ENCODE measurements at places on chromosomes 5 and 9. TPM values are rescaled to one million over a fixed set of nuclear protein-coding genes. Genes with fewer than 3 reads are reported as not detected.

- no peak for DNase-seq
Measured at GRCh38 chr5:149447373-149448367, 68.6 kb upstream of the IL17B start.

DNA sequence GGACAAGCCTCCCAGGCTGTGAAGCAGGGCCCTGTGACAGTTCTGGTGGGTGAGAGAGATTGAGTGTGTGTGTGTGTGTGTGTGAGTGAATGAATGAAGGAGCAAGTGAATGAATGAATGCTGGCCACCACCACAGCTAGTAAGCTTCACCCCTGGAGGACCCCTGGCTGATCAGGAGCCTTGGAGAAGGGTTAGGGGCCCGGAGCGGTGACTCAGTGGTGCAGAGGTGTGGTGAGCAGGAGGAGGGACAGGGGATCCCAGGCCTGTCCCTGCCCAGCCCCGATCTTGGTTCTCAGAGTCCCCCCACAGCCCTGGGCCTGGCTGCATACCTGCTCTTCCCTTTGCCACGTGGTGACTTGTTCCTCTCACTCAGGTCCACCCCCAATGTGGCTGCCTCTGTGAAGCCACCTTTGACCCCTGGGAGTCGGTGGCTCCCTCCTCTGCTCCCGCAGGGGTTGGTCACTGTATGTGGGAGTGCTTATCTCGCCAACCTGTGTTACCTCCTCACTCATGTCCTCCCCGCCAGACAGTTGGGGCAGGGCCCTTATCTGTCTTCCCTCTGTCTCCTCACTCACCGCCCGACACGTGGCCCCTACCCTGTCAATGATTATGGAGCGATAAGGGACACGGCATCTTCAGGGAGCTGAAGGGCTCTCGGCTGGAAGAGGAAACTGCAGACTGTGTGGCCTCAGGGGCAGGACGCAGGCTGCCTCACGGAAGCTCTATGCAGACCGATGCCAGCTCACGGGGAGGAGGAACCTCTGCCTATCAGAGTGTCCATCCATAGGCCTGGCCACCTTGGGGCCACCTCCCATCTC is 99.9 kb upstream of the PITX1 start:
- DNase-seq: no peak

- DNase-seq: no peak
Measured at GRCh38 chr9:78131969-78132700, 100.5 kb upstream of the GNAQ start.

DNA sequence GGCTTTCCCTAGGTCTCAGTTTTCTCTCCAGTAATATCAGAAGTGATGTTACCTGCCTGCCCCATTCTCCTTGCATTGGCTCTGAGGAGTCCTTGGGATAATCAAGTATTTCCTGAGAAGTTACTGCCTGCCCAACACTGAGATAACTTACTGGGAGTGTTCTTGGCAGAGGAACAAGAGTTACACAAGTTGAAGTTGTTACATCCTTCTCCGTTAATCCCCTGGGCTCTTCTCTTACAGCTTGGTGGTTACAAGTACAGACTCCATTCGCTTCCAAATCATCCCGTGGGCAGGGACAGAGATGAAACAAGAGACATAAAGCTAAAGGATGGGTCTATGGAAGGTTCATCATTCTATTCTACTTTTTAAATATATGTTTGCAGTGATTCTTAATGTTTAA is 74.1 kb upstream of the SAP30L start:
- no peak for DNase-seq

GRCh38 chr5:177588413-177588909 is 3.5 kb upstream of the TMED9 start:
- no peak for DNase-seq

FSD1L gene
- total RNA-seq: 5.5 TPM

CAMK4 gene
- 0.16 TPM for total RNA-seq

DNA sequence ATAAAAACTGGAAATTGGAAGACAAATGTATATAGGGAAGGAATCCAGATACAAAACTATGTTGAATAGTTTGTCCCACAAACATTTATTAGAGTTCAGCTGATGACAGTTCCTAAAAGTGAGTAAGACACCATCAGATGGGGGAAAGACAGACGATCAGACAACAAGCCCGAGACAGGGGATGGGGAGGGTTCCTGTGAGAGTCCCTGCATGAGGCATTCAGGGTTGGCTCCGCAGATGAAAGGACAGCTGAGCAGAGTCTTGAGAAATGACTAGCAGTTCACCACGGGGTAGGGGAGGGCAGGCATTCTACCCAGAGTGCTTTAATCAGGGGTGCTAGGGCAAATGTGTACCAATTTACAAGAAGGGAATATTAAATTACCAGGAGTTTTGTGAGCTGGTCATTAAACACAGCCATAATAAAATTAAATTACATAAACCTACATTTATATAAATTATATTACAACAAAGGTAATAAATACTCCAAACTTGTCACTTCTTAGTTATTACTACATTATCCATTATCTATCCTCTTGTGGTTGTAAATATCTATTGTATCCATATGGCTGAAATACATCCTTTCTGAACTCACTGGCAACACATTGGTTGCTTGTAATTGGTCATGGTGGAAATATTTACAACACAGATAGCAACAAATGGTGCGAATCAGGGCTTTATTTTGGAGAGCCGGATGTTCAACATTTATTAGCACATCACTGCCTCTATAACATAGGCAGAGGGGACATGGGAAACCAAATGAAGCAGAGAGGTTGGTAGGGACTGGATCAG is 27.8 kb downstream of the TNFSF15 start:
- no peak for DNase-seq

DNA sequence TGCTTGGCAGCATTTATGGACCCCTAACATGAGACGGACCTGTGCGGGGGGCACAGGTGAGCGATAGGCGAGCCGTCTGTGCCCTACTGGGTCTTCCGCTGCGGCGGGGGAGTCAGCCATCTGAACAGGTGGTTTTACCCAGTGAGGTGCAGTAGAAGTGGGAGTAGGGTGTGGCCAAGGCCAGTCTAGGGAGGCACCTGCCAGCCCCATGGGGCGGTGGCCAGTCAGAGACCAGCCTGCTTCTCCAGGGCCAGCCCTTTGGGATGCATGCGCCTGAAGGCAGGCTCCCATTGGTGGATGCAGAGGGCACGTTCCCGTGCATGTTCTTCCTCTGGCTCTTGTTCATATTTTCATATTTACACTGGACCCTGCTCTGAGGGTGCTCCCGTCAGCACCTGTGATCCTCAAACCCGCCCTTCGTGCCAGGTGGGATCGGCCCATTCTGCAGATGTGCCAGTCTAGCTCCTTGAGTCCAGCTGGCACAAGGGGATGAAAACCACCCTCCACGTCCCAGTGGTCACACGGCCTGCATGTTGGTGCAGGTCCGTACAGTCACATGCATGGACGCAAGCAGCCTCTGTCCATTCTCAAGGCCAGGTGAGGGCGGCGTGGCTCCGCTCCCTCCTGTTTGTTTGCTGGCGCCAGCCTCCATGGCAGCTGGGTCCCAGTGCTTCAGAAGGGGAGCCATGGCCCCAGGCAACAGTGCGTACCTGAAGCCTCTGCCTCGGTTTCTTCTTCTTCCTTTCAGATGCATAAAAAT is 9.0 kb downstream of the COL5A1 start:
- no peak for DNase-seq

TPD52L3 gene
- total RNA-seq: not detected

CDX1 gene
- total RNA-seq: not detected

DNA sequence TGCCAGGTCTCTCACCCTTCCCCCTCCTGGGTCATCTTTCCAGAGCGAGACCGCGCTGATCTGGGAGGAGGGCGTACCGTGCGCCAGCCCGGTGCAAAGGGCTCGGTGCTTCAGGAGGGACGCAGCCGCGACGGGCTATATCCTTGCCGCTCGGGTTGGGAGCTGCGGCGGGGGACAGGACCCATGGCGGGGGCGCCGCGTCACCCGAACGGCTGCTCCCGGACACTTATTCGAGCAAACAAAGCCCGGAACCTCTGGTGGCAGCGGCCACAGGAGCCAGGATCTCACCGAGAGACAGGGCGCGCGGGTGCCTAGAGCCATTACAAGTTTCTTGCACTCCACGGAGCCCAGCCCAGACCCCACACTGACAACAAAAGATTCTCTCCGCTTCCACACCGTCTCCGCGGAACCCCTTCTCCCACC is 1.3 kb downstream of the SEMA6A start:
- peak; percentile 49 for DNase-seq

FOXI1 gene
- not detected for total RNA-seq

SIL1 gene
- 42.1 TPM for total RNA-seq

GRCh38 chr5:65121880-65122436 is 353.2 kb downstream of the CWC27 start:
- DNase-seq: no peak

DNA sequence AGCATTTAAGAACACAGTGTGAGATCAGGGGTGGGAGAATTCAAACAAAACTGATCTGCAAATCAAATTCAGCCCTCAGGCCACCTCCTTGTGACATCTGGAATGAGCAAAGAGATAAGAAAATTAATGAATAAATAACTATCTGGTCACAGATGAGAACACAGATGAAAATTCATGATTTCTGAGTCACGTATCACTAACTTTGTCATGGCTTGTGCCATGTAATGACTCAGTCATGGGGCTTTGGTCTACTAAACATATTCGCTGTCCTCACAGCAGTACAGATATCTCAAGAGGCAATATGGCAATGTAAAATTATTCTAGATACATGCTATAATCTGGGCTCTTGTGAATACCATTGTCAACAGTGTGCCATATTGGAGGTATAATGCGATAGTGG is 274.4 kb downstream of the MAN2A1 start:
- DNase-seq: no peak

DNA sequence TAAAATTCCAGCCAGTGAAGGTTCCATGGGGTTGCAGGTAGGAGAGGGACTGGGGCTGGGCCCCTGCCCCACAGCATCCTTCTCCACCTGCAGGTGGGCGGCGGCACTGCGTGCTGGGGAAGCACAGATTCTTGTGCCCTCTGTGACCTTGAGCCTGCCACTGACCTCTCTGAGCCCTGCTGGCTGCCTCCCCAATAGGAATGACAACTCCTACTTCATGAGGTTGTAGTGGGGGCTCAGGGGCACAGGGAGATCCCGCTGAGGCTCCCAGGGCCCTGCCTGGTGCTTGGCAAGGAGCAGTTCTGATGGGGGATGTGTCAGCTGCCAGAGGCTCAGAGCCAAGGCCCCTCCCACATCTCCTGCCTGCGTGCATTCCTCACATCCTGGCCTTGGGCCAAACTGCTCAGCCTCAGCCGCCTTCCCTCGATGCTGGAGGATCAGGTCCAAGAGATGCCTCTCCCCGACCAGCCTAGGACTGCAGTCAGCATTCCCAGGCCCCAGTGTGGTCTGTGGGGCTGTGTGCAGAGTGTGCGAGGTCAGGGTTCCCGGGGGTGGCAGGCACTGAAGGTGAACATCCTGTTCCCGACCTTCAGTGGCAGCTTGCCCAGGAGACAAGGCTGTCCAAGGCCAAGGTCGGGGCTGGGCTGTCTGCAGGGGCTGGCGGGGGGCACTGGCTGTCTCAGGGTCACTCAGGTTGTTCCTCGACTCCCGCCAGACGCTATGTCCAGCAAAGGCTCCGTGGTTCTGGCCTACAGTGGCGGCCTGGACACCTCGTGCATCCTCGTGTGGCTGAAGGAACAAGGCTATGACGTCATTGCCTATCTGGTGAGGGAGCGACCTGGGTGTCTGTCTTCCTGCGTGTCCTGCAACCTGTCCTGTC is 7.0 kb downstream of the ASS1 start:
- DNase-seq: peak; percentile 89

DNA sequence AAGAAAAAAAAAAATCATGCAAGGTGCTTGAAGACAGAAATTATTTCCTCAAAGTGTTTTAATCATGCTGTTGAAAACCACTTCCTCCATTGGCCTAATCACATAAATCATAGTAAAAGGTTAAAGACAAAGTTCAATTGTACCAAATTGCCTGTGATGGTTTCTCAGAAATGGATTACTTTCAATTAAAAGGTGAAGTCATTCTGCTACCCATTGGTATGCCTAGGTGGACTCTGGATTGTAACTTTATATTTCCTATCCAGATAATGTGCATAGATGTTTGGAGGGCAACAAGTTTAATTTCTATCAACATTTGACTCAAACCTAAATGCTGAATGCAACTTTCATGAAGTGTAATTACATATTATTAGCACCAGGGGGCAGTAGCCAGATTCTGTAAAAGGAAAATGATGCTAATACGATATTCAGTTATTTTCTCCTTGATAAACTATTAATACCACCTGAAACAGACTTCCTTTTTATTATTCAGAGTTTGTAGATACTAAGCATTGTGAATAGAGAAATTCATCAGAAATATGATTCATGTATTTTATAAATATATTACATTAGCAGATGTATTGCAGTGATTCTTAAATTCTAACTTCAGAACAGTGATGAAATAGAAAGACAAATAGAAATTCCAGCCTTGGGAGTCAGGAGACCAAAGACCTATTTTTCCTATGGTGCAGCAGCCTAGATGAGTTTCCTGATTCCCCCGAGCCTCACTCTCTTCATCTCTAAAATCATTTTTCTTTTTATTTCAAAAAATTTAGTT is 148.2 kb downstream of the CAAP1 start:
- no peak for DNase-seq

DNA sequence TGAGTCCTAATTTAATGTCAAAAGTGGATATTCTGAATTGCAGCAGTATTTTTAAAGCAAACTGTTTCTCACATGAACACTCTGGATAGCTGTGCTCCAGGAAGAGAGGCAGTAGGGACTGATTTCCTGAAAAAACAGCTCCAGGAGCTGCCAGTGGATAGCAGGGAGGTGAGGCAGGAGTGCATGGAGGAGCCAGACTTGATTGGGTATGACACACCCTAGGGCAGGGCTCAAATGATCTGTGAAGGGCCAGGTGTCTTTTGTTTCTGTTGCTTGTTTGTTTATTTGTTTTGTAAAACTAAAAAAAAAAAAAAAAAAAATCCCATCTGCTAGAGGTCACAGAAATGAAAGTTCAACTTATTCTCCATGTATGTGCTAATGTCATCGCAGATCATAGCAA is 83.4 kb downstream of the ADRB2 start:
- no peak for DNase-seq

DNA sequence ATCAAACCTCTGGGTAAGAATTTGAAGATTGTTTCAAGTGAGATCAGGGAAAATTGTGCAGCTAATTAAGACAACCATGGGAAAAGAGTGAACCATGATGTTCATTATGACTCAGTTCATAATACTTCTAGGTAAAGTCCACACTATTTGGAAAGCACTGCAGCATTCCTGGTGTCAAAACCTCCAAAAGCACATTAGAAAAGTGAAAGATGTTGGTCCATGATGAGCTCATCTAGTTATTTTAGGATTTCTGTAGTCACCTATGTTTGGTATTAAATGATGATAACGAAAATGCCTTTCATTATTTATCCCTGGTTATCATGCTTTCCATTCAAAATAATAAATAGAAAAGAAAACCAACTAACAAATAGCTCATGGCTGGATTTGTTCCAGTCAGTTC is 49.1 kb downstream of the PTCD2 start:
- DNase-seq: no peak

DNA sequence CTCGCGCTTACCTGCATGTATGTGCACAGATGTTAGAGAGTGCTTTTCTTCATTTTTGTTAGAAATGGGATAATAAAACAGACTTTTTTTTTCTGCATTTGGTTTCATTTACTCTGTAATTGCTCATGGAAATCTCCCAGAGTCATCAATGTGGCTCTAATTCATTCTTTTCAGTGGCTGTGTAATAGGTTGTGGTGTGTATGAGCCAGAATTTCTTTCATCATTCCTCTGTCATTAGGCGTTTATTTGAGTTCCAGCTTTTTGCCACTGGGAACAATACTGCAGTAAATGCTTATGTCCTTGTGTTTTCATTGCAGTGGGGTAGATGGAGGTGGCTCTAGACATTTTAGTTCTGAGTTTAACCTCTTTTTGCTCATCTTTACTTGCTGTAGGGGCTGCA is 118.9 kb downstream of the NXNL2 start:
- no peak for DNase-seq

RABEPK gene
- total RNA-seq: 7.0 TPM

GRCh38 chr9:115391168-115391825 is 273.3 kb upstream of the TNC start:
- no peak for DNase-seq
